ENCODE measurements at places on chromosomes 11 and 22.

DNA sequence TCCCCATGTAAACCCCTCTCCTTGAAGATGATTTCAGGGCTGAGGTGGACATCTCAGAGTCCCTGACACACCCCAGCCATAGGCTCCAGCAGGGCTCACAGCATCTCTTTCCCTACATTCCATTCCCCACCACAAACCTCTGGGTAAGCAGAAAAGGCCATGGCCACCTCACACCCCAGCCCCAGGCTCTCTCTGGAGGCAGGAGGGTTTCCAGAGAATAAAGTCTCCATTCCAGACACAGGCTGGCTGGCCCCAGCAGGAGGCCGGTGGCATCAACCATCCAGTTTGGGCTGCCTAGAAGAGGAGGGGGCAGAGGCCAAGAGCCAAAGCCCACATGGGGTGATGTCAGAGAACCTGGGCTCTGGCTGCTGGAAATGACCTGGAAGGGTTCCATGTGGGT lies 61.4 kb downstream of the TP53I11 start:
- DNase-seq = no peak

GRCh38 chr11:61052182-61052972 lies 49.9 kb upstream of the CD5 start:
- DNase-seq = no peak

GRCh38 chr11:132447761-132448160 lies 1077.3 kb downstream of the NTM start:
- no peak for DNase-seq

GRCh38 chr11:64834723-64835615 lies 9.5 kb downstream of the CDC42BPG start:
- DNase-seq = no peak

GRCh38 chr11:7630002-7630401 lies 43.3 kb downstream of the CYB5R2 start:
- DNase-seq = no peak

DNA sequence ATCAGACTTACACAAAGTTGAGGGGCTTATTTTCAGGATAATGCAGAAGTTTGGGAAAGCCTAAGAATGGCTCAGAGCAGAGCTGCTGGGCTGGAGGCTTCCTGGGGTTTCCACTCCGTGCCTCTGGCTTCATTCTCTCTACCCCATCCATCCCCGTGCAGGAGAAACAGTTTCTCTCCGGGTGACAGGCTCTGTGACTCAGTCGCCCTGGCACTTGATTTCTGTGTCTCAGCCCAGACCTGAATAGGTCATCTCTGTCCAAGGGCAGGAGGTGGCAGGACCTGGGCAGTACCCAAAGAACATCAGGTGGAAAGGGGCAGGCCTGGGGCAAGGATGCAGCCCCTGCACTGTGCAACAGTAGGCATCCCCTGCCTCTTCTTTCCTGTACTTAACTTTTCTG lies 38.4 kb upstream of the RTL6 start:
- DNase-seq = no peak

DNA sequence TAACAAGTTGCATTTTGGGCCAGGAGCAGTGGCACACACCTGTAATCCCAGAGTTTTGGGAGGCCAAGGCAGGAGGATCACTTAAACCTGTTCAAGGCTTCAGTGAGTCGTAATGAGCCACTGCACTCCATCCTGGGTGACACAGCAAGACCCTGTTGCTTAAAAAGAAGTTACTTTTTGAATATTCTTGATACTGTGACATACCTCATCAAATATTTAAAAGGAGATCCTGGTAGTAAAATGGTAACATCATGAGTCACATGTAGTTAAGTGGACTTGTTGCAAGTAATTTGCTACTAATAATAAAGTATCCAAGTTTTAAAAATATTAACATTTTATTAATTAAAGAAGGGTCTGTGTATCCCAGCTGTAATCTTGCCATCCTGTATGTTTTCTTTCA lies 18.3 kb downstream of the HMGXB4 start:
- no peak for DNase-seq

- DNase-seq = no peak
These were observed 1327.9 kb downstream of the TBC1D22A start for GRCh38 chr22:48090332-48090672.

- DNase-seq = no peak
These were observed 5.8 kb downstream of the MRPL23 start for GRCh38 chr11:1952806-1953482.

DNA sequence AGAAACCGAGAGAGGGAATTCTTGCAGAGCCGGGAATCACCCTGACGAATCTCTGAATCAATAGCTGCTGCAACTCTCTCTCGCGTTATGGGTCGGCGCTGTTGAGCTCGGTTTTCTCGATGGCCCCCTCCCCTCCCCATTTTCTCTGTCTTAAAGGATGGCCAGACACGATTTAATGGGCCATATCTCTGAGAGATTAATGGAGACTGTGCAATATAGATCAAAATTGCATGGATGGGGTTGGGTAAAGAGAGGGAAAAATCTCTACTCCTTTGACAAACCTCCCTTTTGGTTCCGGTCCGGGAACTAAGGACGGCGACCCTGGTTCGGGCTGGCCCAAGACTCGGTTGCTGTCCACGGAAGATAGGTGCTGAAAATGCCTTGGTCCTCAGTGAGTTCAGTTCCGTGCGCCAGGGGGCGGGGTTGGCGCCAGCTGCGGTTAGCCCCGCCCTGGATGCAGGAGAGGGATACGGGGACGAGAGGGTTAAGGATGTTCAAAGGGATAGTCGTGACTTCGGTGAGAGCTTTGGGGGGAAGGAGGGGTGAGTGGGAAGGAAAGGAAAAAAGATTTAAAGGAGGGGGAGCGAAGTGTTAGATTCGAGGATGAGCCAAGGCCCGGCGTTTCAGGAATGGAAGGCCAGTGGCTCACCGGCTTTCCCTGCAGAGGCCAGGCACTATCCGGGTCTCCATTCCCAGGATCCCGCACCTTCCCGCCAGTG lies 103.6 kb upstream of the HSD17B12 start:
- peak; percentile 79 for DNase-seq

- no peak for DNase-seq
These were observed 174.8 kb downstream of the BUD13 start for GRCh38 chr11:116598036-116598435.

- no peak for DNase-seq
These were observed 38.2 kb downstream of the LDLRAD3 start for GRCh38 chr11:35982061-35982460.

- no peak for DNase-seq
These were observed 39.9 kb upstream of the NAV2 start for GRCh38 chr11:19672586-19673206.

GRCh38 chr22:42180349-42180842 lies 49.8 kb upstream of the CYP2D6 start:
- no peak for DNase-seq

DNA sequence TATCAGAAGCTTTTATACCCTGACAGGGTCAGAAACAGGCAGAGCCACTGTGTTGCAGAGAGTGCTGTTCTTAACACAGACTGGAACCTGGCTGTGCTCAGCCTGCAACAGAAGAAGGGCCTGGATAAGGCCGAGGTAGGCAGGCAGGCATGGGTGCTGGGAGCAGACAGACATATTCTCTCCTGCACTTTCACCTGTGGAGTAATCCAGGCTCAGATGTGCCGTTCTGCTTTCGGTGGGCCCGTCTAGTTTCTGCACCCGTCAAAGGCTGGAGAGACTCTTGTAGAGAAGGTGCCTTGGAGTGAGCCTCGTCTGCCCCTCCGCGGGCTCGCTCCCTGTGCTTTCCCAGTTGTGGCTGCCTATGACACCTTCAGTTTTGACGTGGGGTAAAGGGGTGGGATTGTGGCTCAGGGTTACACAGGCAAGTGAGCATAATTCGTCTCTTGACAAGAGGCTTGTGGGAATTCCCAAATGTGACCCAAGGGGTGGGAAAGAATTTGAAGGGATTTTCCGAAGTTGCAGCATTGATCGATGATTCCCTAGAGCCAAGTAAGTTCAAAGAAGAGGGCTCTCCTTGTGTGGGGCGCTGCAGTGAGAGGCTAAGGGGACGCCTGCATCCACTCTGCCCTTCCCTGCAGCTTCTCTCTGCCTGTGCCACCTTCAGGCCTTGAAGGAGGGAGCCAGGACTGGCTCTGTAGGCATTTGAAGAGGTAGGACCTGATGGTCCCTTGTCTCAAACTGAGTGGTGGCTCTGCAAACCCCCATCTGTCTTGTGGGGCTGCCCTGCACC lies 16.2 kb upstream of the ST3GAL4 start:
- no peak for DNase-seq

DNA sequence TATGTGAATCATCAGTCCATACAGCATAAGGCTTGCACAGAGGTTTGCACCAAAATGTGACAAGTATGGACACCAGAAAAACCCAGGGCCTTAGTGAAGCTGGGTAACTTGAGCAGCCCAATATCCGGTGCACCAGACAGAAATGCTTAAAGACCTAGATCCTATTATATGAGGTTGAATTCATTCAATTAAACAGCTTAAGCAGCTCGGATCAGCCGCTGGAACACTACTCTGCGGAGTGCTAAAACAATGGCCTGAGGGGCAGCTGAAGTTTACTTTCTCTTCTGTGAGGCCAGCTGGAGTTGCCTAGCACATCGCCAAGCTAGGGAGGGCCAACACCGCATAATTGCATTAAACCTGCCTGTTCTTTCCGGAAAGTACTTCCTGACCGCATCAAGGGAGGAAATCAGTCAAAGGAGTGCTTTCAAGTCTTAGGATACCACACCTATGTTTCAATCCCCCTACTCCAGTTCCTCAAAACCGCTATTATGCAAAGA lies 17.0 kb upstream of the FAM181B start:
- DNase-seq = peak; percentile 65

DNA sequence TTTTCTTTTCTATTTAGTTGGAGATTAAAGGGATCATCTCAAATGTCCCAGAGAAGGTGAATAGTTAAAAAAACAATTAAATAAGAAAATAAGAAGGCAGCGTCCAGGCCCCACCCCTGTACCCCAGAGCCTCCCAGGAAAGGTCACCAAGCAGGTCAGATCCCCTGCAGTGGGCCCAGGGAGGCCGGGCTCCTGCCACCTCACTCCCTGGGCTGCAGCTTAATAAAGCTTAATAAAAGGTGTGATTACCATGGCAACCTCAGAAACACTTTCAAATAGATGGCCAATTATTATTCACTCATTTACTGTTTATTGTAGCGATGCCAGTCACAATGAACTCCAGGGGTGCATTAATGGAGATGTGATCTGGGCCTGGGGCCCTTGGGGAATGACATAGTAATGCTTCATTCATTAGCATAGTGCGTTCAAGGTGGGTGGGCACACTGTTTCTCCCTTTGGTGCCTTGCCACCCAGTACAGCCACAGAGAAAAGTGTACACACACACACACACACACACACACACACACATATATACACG lies 386.2 kb downstream of the CADM1 start:
- peak; percentile 31 for DNase-seq

DNA sequence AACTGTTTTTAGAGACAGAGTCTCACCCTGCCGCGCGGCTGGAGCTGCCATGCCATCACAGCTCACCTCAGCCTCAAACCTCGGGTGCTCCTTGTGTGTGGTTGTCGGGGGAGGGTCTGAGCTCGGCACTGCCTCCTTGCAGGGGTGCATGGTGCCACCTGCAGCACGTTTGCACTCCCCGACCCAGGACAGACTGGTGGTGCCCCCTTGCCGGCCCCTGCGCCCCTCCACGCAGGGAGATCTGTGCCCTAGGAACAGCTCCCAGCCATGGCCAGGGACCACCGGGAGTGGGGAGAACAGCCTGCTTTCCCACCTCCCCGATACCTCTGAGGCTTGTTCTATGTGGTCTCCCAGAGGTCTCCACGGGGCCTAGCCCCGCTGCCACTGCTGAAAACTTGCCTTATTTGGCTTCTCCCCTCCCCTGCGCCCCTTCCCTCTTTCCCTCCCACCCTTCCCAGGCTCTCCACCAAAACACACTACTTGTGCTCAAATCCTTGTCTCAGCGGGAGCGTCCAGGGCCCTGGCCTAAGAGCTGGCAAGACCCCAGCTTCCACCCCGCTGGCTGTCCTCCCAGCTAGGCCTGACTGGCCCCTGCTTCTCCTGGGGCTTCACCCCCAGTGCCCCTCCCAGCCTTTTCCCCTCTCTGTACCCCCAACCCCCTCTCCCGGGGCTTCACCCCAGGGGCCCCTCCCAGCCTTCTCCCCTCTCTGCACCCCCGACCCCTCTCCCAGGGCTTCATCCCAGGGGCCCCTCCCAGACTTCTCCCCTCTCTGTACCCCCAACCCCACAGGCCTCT lies 13.4 kb upstream of the TPCN2 start:
- DNase-seq = no peak

GRCh38 chr22:27205492-27206373 lies 548.3 kb downstream of the MIAT start:
- no peak for DNase-seq

GRCh38 chr22:42066126-42066761 lies 4.4 kb downstream of the NAGA start:
- no peak for DNase-seq
